Tibial nerve (tissue), 4 donors: ENCODE measurements at places on chromosomes 5 and 9. TPM values are rescaled to one million over a fixed set of nuclear protein-coding genes. Genes with fewer than 3 reads are reported as not detected.

The GPX3 gene
- 5,426 TPM for total RNA-seq

The HMHB1 gene
- total RNA-seq = not detected

The TERT gene
- total RNA-seq = not detected

GRCh38 chr5:4703931-4704458 is 436.1 kb upstream of the ADAMTS16 start:
- DNase-seq = no peak

The PTGR1 gene
- total RNA-seq = 29.1 TPM

GRCh38 chr5:103126557-103126956 is 6.5 kb downstream of the PPIP5K2 start:
- DNase-seq = no peak

GRCh38 chr9:136582977-136583735 is 37.3 kb upstream of the NOTCH1 start:
- DNase-seq = no peak
